ENCODE measurements at places on chromosomes 7 and 10.

DNA sequence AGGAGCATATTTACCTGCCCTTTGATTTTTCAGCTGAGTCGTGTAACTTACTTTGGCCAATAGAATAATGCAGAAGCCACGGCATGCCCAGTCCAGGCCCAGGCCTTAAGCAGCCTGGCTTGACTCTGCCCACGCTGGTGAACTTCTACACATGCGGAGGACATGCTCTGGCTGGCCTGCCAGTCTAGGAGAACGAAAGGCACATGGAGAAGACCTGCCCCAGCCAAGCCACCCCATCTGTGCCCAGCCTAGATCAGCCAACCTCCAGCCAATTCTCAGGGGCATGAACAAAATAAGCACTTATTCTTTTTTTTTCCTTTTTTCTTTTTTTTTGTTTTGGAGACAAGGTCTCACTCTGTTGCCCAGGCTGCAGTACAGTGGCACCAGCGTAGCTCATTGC, 112.7 kb upstream of the NANOS1 start:
- no peak for DNase-seq

DNA sequence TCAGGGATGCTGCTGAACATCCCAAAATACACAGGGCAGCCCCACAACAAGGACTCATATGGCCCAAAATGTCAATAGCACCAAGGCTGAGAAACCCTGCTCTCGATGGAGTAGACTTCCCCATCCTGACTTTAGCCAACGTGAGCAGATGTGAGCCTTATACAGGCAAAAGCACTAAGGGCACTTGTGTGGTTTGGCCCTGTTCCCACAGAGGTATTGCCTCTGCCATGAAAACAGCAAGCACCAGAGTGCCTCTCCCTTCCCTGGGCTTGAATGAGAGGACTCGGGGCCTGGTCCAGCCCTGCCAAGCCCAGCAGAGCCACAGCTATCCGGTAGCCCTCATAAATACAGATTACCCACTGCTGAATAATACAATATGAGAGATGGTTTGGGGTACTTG, 47.5 kb downstream of the ACSM6 start:
- DNase-seq: no peak

- no peak for DNase-seq
These were observed 6.5 kb downstream of the GDI2 start for GRCh38 chr10:5806745-5807144.

DNA sequence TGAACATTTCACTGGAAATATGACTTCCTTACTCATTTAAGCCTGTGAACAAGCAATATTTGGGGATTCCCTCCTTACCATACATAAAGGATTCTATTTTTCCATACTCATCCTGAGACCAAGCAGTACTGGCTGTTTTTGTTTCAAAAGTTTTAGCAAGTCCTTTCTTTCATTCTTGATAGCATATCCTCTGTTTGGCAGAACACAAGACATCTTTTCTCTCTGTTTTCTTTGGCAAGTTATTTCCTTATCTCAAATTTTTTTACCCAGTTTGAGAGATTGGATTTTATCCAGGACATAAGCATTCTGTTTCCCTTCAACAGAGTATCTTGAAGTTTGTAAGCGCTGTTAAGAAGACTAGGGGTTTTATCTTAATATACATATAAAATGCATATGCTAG, 3.0 kb upstream of the WASL start:
- no peak for DNase-seq

GRCh38 chr7:133233142-133233541, 19.7 kb upstream of the EXOC4 start:
- DNase-seq: no peak

All from HFFc6 (cell line).